Vagina (tissue), 2 donors: ENCODE measurements at places on chromosomes 6 and 20. TPM values are rescaled to one million over a fixed set of nuclear protein-coding genes. Genes with fewer than 3 reads are reported as not detected.

GRCh38 chr6:21084656-21085055, 508.9 kb upstream of the SOX4 start:
- H3K36me3 ChIP-seq: no peaks in the 10 kb centered on the region
- no peak overlapping the region for H3K4me3 ChIP-seq
- no peak for DNase-seq
- H3K4me1 ChIP-seq: no peaks in the 10 kb centered on the region

- no peaks in the 10 kb centered on the region for H3K4me1 ChIP-seq
- no peaks in the 10 kb centered on the region for H3K27me3 ChIP-seq
- no peak overlapping the region for H3K27ac ChIP-seq
- H3K4me3 ChIP-seq: no peak overlapping the region
- H3K36me3 ChIP-seq: no peaks in the 10 kb centered on the region
These were observed 105.0 kb downstream of the TIAM2 start for GRCh38 chr6:155100087-155100486.

- no peak overlapping the region for H3K4me3 ChIP-seq
- H3K36me3 ChIP-seq: no peaks in the 10 kb centered on the region
- no peaks in the 10 kb centered on the region for H3K4me1 ChIP-seq
These were observed 81.7 kb upstream of the NXT1 start for GRCh38 chr20:23268792-23269354.

- H3K4me3 ChIP-seq: peak overlapping the region; percentile 46
- DNase-seq: no peak
- no peaks in the 10 kb centered on the region for H3K36me3 ChIP-seq
- H3K27ac ChIP-seq: peak overlapping the region; percentile 85
- H3K27me3 ChIP-seq: no peaks in the 10 kb centered on the region
- H3K4me1 ChIP-seq: peaks cover 31% of the 10 kb centered on the region
These were observed 3.4 kb upstream of the TMEM14C start for GRCh38 chr6:10719296-10719963.

CST2 gene
- total RNA-seq: not detected

JPH2 gene
- total RNA-seq: 13.8 TPM
